ENCODE measurements at places on chromosomes 2 and 18. TPM values are rescaled to one million over a fixed set of nuclear protein-coding genes. Genes with fewer than 3 reads are reported as not detected.

DNA sequence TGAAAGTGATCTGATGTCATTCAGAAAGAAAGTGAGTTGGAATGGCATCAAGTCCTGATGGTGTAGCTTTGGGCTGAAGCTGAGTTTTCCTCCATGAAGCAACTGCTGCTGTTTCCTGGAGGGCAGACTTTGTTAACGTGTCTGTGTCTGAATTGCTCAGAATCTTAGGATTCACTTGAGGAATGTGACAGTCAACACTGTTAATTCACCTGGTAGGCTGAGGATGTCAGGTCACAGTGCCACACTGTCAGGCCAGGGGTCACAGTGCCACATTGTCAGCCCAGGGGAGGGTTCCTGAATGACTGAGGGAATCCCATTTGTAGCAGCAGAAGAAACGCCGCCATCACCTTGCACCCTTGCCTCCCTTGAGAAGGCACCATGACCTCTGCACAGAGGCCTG lies 39.4 kb downstream of the LYPD6B start:
- no peak for DNase-seq

The MATN3 gene
- 0.81 TPM for total RNA-seq

The TEX44 gene
- total RNA-seq = not detected

DNA sequence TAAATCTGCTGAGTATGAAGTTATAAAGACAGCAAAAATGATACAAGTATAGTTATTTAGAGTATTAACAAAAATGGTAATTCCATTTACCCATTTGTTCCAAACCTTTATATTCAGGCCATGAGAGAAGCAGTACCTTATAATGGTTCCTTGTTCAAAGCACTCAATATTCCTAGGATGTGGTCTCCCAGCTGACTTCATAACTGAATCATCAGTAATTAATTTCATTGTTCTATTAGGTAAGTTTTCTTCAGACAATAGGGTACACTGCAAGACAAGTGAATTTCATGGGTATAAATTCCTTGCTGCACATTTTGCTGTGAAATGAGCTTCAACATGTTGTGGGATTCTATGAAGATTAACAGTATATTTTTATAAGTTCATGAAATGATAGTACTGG lies 550.8 kb upstream of the ZEB2 start:
- DNase-seq = no peak

GRCh38 chr18:46335534-46336101 lies 231.4 kb downstream of the HAUS1 start:
- no peak for DNase-seq

GRCh38 chr2:207258263-207258991 lies 92.7 kb upstream of the KLF7 start:
- peak; percentile 100 for DNase-seq

The SMC6 gene
- total RNA-seq = 12.5 TPM

The AP1S3 gene
- total RNA-seq = 3.0 TPM

DNA sequence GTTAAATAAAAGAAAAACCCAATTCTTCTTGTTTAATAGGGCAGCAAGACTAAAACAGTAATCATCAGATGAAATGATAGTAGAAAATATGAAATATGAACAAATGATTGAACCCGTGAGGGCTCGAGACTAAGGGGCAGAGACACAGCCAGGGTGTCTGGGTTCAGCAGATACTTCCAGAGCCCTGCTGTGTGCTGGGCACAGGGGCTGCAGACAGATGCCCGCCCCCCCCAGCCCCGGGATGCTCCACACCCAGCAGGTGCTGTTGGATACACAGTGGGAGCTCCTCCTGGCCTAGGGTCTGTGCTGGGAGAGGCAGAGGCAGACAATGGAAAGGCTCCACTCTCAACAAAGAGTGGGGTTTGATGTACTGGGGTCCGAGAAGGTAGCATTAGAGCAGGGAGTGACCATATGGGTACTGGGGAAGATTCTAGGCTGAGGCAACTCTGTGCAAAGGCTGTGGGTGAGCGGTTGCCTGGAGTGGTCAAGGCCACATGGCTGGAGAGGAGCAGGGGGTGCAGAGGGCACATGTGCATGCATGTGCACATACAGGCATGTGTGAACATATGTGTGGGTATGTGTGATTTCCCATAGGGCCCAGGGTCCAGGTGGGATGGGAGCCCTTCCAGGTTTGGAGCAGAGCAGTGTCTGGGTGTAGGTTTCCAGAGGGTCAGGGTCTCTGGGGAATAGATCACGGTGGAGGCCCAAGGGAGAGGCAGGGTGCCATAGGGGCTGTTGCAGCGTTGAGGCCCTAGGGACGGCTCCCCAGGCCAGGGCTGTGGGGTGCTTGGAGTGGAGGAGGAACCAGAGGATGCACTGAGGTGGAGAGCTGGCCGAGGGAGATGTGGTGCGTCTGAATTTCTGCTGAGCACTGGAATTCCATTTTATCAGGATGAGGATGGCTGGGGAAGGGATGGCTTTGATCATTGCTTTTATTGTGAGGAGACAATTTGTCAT lies 36.7 kb downstream of the LDLRAD4 start:
- DNase-seq = no peak

GRCh38 chr2:150125708-150126107 lies 361.8 kb downstream of the RND3 start:
- DNase-seq = peak; percentile 72

DNA sequence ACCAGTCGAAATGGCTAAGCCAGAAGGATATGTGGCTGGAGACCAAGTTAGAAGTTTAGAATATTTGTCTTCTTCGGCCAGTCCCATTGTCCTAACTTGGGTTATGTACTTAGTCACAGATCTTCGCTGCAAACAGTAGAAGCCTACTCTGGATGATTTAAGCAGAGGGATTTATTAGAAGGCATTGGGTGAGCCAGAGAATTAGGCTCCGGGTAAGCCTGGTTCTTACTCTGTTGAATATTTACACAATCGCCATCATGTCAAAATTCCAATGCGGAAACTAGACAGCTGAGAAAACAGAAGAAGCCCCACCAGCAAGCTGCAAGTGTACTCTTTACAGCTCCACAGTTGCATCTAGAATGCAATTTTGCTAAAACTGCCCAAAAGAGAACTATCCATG lies 276.6 kb downstream of the CMPK2 start:
- no peak for DNase-seq

- no peak for DNase-seq
Observed at GRCh38 chr2:31504311-31504710, 76.4 kb downstream of the SRD5A2 start.

The GAREM2 gene
- not detected for total RNA-seq

The ZSCAN30 gene
- 13.2 TPM for total RNA-seq

The GAL3ST2 gene
- total RNA-seq = not detected

DNA sequence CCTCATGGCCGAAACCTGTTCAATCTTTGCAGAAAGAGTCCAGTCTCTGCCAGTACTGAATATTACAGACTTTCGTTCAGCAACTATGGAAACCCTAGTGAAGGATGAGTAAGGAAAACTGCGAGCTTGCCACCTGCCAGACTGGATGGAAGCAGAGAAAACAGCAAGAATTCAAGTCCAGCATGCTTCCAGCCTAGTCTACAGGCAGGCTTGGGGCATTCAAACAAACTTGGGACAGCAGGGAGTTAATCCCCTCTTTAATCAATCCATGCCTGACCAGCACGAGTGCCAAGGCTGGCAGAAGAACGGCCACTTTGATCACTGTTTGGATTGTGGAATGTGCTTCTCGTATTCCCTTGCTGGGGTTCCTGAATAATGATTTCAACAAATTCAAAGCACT lies 145.2 kb downstream of the EPHA4 start:
- DNase-seq = no peak

DNA sequence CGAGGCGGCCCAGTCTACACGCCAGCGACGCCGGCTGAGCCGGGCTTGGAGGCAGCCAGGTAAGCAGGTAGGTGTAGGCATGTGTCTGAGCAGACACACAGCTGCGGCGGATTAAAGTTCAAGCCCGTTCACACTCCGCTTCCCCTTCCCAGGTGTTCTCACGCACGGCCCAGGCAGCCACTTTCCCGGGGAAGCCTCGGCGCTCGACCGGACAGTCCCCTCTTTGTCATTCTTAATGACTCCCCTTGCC lies 367 bp downstream of the TGFA start:
- DNase-seq = peak; percentile 43

DNA sequence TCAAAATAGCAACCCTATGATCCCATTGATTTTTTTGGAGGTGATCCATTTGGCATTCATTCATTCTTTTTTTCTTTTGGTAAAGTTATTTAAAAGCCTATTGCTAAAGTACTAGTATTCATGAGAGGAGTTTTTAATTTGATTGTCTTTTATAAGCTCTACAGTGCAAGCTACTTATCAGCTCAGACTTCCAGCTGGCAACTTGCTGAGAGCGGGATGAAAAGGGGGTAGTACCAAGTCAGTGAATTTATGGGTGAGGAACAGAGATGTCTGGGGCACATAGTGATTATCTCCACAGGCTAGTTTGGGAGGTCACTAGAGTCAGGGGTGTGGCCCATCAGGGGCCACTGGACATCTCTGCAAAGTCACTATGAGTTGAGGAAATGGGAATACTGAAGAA lies 202.4 kb downstream of the PIK3C3 start:
- DNase-seq = no peak

DNA sequence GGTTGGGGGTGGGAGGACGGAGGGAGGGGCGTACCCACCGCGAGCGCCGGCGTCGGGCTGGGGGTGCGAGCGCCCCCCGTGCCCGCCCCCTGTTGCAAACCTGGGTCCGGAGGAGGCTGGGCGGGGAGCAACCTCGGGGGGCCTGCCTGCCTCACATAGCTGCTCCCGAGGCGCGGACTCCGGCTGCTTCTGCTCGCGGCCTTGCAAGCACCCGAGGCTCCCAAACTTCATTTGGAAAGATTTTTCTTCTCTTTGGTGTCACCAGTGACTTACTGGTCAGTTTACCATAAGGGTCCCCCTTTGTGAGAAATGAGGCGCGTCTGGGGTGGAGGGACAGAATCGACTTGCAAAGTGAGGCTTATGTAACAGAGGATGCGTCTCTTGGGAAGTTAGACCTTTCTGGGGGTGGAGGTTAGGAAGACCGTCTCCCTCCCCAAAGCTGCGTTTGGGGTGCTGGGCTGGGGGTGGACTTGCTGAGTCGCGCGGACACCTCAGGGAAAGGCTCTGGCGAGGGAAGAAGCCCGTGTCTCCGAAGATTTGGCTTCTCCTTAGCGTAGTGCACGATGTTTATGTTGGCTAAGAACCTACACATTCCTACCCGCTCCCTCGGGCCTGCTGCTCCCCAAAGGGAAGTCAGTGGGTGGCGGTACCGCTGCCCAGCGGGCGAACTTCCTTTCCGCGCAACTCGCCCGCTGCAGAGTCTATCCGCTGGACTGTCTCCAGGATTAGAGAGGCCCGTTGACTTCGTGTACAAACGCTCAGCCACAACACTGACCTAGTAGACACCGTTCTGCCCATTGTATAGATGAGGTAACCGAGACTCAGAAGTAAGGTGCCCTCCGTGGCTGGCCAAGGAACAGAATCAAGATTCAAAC lies 559 bp downstream of the TMEM37 start:
- DNase-seq = no peak

The EMILIN2 gene
- total RNA-seq = 1.2 TPM

- DNase-seq = no peak
Observed at GRCh38 chr2:195601361-195601760, 55.7 kb upstream of the SLC39A10 start.

The CDH20 gene
- total RNA-seq = not detected

DNA sequence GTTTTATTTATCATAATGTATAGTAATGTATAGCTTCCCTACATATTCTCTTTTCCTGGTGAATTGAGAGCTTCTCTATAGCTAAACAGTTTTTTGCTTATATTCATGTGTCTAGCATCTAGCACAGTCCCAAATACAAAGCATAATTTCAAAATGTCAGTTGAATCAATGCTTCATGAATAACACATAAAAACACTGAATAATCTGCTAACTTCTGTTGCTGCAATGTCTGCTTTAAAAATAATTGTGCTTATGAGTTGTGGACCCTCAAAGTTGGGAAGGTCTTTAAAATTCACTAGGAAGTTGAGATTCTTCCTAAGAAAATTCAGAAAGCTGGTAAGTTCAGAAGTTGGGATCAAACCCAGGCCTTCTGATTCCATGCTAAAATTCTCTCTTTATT lies 600.9 kb upstream of the FAM98A start:
- no peak for DNase-seq

The PRKAG3 gene
- not detected for total RNA-seq

The TBC1D8 gene
- total RNA-seq = 5.1 TPM

DNA sequence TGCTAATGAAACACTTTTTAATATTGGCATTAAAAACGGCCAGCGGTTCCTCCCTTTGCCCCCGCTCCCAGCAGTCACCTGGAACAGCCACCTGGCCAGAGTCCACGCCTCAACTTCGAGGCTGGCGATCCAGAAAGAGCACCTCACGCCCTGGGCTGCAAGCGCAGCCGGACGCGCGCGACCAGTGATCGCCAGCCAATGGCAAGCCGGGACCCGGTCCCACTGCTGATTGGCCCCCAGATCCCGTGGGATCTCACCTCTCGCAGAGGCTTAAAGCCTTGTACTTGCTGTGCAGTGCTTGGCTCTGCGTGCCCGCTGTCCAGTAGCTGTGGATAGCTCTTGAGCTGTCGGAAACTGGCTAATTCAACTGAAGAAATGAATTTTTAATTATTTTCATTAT lies 4.1 kb upstream of the RBM45 start:
- no peak for DNase-seq

GRCh38 chr18:79964330-79965118 lies at the start of gene HSBP1L1:
HSBP1L1 (plus strand) TSS chr18:79964643; CDS start chr18:79964736, 93 bp downstream.
- DNase-seq = peak; percentile 32

DNA sequence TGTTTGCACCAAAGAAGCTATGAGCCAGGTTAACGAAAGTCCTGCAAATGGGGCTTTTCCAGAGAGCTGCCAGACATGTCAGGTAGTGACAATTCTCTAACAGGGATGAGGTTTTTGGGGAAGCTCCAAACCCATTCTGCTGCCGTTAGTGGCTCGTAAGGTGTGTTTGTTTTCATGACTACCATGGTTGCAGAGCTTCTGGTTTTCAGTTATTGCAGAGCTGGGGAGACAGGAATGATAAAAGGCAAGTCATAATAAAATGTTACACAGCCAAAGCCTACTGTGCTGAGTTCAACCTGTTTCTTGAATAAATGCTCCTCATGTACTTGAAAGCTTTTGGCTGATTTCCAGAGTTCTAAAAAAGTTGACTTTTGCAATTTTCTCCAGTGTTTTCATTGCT lies 209.2 kb upstream of the STK17B start:
- no peak for DNase-seq

The ZFP36L2 gene
- 2.5 TPM for total RNA-seq

The ANKRD23 gene
- not detected for total RNA-seq

DNA sequence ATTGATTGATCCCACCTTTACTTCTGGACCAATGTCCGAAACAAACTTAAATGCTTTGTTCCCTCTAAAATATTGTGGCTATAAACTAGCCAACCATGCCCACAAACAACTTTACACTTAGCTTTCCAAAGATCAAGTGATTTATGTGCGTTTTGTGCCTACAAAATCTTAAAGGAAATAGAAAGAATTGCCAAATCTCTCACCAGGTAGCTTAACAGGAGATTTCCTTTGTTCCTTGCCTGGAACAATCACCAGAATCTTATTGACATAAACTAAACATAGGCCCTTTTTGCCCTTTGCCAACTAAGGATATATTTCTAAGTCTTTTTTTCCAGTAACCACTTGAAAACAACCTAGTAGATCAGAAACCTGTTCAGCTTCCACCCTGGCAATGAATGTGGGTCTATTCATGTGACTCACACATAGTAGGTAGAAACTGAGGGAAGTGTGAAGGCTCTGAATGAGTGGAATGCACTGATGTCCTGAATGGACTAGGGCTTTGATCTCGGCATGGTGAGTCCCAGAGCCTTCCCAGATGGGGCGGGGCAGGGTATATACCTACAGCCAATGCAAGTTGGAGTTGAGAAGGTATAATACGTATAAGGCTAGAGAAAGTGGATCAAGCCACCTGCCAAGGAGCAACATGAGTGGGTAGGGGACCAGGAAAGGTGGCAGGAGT lies 94.6 kb upstream of the PPP1CB start:
- no peak for DNase-seq
